ENCODE measurements at places on chromosomes 3 and 15.
A peak's percentile ranks its signal among the peaks of the same experiment; 100 is the strongest.

DNA sequence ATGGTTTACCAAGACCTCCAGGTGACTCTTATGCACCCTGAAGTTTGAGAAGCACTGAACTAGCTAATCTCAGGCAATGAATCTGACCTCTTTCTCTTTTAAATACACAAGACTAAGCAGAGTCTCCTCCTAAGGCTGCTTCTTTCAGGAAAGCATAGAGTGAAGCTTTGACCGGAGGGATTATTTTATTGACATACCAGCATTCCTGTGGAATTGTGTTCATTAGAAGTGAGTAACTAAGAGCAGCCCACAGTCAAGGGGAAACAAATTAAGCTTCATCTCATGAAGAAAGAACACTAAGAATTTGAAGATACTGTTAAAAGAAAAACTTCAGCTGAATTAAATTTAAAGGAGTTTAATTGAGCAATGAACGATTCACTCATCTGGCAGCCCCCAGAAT, 963.5 kb downstream of the NTRK3 start:
- peak; percentile 56 for DNase-seq

DNA sequence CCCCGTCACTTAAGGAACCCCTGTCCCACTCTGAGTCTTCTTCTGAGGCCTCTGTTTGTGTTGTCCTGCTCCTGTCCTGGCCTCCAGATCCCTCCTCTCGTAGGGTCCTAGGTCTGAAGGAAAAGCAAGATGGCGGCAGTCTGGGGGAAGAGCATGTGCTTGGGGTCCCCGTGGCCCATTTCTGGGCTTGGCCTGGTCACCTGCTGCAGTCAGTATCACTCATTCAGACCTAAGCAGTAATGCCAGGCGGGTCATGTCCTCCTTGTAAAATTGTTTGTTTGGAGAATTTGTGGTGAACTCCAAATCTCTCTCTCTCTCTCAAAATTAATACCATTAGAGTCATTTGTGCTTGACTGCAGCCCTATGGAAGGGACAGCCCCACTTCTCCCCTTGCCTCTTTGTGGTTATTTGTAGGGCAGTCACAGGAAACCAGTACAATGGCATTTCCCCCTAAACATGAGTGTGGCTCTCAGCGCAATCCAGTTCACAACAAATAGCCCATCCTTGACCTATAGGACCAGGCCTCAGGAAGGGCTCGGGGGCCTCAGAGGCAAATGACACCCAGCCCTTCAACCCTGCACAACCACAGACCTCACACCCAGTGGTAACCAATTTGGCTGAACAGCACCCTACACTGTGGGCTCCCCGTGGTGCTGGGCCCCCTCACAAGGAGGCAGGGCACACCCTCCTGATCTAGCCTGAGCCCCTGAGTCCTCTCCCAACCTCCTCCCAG, 173.5 kb downstream of the OR4M2 start:
- no peak for DNase-seq

GRCh38 chr15:35013370-35013769, 25.3 kb upstream of the ZNF770 start:
- DNase-seq: peak; percentile 30

DNA sequence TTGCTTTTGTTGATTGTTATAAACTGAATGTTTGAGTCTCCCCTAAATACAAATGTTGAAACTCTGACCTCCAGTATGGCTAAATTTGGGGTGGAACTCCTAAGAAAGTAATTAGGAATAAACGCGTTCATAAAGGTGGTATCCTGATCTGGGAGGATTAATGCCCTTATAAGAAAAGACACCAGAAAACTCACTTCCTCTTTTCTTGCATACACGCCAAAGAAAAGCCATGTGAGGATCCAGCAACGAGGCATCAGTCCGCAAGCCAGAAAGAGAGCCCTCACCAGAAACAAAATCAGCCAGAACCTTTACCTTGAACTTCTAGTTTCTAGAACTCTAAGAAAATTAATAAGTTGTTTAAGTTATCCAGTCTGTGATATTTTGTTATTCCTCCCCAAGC, 37.4 kb upstream of the AZI2 start:
- DNase-seq: no peak

DNA sequence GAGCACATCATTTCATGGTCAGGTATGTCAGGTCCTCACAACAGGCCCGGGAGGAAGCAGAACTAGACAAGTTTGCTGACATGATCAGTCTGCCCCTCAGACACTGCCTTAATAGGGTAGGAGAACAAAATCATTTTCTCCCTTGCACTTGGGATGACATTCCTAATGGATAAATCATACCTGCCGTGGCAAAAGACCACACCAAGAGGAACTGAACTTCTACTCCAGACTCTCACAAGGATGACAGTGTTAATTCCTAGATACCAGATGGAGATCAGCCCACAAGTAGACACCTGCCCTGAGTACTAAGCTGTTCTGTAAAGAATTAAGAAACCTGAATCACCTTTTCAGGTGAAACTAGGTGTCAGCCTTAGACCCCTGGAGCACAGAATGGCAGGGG, 19.5 kb downstream of the SIAH2 start:
- DNase-seq: peak; percentile 75

- no peak for DNase-seq
Observed at GRCh38 chr3:51686512-51687215, 15.6 kb downstream of the TEX264 start.

GRCh38 chr15:73699249-73700040, 15.3 kb downstream of the CD276 start:
- no peak for DNase-seq

GRCh38 chr15:64246364-64247189, 83.8 kb upstream of the PPIB start:
- DNase-seq: peak; percentile 86
